ENCODE measurements at places on chromosomes 2 and 18.
A peak's percentile ranks its signal among the peaks of the same experiment; 100 is the strongest.

DNA sequence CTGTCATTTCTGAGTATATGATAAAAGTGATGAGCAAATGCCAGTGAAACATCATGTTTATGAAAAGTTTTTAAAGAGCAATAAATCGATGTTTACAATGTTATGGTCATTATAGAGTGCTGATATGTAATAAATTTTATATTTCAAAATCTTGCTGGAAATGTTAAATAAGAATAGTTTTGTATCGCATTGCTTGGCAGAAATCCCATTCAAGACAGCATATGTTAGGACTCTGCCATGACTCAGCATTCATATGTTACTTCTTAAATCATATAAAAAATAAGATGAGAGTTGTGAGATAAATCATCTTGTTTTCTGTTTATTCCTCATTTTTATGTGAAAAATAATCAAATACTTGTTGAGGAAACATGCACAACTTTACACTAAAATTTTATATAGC is 949.9 kb upstream of the NRXN1 start:
- no peak for DNase-seq

- DNase-seq, result no peak
Measured at GRCh38 chr2:179275253-179276012, 10.8 kb upstream of the SESTD1 start.

DNA sequence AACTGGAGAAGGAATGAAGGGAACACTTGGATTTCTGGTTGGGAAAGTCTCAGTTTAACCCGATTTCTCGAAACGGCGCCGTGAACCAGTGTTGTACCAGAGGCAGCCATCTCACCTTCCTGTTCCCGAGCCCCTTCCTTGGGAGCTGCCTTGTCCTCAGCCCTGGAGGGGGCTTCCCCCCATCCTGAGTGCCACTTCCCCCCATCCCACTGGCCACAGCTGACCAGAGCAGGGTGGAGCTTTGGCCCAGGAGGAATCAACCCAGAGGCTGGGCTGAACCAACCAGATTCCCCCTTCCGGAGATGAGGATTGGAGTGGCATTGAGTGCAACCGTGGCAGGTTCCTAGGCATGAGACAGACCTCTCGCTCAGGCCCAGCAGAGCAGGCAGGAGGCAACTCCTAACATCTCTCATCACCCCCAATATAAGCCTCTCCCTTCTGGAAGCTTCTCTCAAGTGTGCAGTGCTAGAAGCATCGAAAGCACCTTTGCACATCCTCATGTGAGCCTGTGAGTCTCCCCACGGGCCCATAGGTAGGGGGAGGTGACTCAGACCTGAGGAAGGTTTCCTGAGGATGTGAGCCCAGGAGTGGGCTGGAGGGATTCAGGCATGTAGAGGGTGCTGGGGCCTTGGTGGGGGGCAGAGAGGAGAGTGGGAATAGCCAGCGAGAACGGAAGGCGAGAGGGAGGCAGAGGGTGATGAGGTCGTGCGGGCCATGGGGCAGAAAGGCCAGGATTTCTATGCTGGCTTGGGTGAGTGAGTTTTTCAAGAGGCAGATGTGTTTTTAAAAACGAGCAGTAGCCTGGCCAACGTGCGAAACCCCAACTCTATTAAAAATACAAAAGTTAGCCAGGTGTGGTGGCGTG is 11.9 kb downstream of the NGEF start:
- DNase-seq, result no peak

DNA sequence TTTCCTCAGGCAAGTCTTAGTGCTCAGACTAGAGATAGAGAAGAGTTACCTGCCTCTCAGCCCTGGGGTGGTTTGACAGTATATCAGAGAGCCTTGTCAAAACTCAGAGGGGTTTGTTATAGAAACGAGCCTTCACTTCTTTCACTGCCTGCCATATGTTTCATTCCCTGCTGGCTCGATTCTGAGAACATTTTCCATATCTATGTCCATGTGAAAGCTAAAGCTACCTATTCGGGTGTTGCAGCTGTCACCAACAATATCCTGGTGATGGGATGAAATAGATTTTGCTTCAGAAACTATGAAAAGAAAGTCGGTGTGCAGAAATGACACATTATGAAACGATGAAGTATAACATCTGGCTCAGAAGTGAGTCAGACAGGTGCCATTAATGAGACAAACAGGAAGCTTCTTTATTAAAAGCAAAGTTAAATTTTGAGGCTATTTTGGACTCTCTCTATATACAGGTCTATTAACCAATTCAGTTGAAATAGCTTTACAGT is 56.1 kb upstream of the TANK start:
- DNase-seq, result no peak

DNA sequence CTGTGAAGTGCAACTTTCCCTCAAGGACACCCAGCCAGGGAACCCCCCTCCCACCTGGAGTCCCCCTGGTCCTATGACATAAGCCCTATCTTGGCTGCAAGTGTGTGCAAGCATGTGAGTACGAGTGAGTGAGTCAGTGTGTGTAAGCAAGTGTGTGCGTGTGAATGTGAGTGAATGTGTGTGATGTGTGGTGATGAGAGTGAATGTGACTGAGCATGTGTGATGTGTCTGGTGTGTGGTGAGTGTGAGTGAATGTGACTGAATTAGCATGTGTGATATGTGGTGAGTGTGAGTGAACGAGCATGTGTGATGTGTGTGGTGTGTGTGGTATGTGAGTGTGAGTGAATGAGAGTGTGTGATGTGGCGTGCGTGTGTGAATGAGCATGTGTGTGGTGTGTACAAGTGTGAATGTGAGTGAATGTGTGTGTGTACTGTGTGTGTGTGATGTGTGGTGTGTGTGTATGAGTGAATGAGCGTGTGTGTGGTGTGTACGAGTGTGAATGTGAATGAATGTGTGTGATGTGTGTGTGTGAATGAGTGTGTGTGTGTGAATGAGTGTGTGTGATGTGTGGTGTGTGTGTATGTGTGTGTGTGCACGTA is 68.8 kb upstream of the SMAD7 start:
- DNase-seq, result no peak

DNA sequence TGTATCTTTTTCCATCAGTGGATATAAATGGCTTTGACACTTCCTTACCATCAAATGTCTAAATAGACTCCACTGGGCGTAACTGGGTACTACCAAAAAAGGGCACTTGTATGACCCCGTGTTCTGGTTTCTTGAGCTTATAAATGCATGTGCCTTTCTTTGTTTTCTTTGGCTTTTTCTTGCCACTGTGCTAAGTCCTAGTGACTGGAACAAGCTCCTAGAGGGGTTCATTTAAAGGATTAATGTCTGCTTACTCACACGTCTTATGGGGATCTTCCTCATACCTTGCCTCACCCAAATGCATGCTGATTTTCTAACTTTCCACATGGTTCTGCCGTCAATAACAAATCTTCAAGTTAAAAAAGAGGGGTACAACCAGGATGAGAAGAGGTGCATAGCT is 19.8 kb upstream of the ZNF532 start:
- DNase-seq, result no peak

DNA sequence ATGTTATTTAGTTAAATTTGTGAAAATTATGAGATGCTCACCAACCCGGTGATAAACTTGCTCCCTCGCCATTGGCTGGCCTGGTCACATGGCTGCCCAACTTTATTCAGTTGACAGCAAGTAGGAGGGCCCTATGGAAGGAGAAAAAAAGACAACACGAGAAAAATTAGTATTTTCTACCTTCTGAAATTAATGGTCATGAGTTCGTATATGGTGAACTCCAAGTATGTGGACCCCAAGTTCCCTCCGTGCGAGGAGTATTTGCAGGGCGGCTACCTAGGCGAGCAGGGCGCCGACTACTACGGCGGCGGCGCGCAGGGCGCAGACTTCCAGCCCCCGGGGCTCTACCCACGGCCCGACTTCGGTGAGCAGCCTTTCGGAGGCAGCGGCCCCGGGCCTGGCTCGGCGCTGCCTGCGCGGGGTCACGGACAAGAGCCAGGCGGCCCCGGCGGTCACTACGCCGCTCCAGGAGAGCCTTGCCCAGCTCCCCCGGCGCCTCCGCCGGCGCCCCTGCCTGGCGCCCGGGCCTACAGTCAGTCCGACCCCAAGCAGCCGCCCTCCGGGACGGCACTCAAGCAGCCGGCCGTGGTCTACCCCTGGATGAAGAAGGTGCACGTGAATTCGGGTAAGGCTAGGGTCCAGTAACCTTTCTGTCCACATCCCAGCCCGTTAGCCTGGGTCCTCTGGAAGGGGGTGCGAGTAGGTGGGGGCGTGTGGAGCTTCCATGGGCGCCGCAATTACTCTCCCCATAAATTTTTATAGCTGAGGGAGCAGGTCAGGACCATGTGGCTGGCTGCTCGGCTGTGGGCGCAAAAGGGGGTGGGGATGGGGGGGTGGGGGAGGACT is at the start of gene HOXD4:
HOXD4 (plus strand) TSS at position 109 of the 846 bp plus-strand sequence; CDS start at position 193, 84 bp downstream.
- no peak for DNase-seq

DNA sequence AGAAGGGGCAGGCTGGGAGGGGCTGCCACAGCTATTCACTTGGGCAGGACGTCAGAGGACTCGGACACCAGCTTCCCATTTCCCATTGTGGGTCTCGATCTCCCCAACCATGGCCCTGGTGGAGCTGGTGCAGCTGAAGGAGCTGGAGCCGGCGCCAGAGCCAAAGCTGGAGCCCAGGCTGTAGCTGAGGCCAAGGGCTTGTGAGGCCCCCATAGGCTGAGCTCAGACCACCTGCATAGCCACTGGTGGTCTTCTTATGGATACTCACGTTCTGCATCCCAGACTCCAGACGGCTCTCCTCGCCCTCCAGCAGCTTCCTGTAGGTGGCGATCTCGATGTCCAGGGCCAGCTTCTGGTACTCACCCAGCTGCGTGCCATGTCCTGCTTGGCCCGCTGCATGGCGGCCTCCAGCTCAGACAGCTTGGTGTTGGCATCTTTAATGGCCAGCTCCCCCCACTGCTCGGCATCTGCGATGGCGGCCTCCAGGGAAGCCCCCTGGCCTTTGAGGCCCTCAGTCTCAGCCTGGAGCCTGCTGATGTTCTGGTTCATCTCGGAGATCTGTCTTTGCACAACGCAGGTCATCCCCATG is 6.0 kb upstream of the CDK5R2 start:
- DNase-seq, result no peak

GRCh38 chr18:8264861-8265411 is 344.3 kb upstream of the RAB12 start:
- DNase-seq, result peak; percentile 7

DNA sequence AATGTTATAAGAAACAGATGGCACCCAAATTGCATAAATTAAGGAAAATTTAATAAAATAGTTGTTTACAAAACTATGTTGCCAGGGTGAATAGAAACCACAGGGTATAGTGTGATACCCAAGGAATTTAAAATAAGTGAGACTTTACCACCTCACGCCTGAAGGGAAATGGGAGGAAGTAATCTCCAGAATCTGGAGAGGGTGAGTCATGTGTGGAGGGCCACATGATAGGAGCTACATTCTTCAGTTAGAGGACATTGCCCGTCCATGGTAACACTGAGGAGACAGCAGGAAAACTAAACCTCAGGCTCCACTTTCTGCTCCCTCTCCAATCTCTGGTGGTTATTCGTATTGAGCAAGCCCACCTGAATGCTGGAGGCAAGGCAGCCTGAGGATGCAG is 97.2 kb upstream of the NXPH2 start:
- DNase-seq, result no peak

- DNase-seq, result no peak
Measured at GRCh38 chr2:218891275-218892135, 10.9 kb downstream of the WNT10A start.

GRCh38 chr2:58539973-58540372 is 298.8 kb upstream of the FANCL start:
- DNase-seq, result no peak

DNA sequence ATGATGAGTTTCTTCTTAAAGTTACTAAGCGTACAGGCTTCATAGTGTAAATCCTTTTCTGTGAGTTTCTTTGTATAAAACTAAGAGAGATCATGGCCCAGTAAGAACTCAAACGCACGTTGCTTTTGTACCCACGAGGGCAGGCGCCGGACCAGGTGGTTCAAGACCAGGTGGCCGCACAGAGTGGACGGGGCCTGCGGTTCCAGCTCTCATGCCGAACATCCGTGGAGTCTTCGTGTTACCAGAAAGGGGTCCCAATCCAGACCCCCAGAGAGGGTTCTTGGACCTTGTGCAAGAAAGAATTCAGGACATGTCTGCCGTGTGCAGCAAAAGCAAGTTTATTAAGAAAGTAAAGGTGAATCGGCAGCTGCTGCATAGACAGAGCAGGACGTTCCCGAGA is 53.0 kb downstream of the KCNG2 start:
- no peak for DNase-seq

DNA sequence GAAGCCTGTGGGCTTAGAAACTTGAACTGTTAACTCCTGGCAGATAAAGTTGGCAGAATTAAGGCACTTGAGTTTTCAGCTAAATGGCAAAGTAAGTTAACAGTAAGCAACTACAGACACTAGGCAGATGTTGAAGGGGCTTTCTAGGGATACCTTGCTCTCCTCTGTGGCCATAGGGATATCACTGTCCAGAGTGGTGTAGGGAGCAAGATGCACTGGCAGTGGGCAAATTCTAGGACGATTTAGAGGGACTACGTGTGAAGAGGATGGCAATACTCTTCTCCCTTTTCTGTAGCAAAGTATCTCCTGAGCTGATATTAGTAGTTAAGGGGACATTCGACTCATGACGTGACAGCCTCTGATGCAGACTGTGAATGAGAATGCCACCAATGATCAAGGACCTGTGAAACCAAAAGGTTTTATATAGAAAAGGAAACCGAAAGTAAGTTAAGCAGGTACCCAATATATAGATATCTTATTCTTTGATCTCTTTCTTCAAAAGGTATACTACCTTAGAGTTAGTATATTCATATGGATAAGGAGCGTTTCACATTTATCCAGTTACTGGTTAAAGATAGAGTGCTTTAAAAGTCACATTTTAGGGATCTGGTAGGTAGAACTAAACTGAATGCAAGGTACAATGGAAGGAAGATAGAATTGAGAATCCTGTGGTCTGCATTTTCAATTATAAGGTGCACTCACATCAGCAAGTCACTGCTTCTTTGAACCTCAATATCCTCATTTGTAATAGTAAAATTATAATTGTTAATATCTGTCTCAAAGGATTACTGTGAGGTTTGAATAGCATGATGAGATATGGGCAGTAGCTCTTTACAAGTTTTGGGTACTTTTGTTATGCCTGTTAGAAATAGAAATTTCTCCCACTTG is 106.4 kb downstream of the KCNH7 start:
- DNase-seq, result no peak

DNA sequence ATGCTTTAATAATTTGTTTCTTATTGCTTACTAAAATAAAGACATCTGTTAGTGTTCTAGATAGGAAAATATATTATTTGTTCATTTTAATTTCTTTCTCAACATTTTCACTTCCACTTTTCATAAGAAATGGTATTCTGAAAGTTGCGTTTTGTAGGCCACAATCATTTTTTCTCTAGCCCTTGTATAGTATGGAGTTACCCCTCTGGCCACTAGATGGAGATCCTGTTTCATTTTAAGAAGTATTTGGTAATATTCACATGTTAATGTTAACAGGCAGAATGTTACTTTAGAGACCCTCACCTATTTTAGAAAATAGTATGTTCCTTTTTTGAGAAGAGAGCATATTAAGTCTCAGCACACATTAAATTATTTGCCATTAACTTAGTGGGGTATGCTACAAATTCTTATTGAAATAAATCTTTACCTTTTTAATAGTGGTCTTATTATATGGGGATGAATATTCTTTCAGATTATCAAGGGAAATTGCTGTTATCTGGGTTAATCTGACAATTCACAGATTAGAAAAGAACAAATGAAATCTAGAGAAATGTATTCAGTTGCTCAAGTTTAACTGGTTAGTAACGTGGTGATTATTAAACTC is 73.9 kb upstream of the TTC27 start:
- no peak for DNase-seq

Data from keratinocyte (primary cell).